ENCODE measurements at places on chromosomes 5 and 9.

GRCh38 chr5:10699281-10699874, 61.7 kb downstream of the DAP start:
- peak; percentile 33 for DNase-seq

- DNase-seq = no peak
Observed at GRCh38 chr5:115354246-115354645, 57.8 kb upstream of the CCDC112 start.

DNA sequence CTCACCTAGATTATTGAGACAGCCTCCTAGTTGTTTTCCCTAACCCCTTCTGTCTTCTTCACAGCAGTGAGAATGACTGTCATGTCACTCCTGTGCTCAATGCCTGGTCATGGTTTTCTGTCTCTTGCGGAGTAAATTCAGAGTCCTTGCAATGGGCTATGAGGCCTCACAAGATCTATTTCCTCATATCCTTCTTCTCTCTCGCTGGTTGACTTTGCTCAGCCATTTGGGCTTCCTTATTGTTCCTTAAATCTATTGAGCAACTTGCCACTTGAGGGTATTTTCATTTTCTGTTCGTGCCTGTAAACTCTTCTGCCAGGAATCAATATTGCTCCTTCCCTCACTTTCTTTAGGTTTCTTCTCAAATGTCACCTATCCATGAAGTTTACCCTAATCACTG, 9.0 kb downstream of the PPP3R2 start:
- no peak for DNase-seq

GRCh38 chr9:2742214-2742613, 24.9 kb downstream of the KCNV2 start:
- DNase-seq = no peak

GRCh38 chr9:26296910-26297572, 595.6 kb downstream of the CAAP1 start:
- no peak for DNase-seq

DNA sequence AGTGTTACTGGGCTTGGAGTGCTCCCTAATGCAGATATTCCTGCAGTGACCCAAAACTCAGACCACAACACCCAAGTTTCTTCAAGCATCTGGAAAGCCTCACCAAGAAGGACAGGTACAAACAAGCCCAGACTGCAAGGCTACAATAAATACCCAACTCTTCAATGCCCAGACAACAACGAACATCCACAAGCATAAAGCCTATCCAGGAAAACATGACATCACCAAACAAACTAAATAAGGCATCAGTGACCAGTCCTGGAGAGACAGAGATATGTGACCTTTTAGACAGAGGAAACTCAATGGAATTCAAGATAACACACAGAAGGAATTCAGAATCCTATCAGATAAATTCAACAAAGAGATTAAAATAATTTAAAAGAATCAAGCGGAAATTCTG, 605.6 kb downstream of the PDE4D start:
- DNase-seq = no peak

GRCh38 chr5:18992264-18992663, 995.7 kb downstream of the CDH18 start:
- no peak for DNase-seq

DNA sequence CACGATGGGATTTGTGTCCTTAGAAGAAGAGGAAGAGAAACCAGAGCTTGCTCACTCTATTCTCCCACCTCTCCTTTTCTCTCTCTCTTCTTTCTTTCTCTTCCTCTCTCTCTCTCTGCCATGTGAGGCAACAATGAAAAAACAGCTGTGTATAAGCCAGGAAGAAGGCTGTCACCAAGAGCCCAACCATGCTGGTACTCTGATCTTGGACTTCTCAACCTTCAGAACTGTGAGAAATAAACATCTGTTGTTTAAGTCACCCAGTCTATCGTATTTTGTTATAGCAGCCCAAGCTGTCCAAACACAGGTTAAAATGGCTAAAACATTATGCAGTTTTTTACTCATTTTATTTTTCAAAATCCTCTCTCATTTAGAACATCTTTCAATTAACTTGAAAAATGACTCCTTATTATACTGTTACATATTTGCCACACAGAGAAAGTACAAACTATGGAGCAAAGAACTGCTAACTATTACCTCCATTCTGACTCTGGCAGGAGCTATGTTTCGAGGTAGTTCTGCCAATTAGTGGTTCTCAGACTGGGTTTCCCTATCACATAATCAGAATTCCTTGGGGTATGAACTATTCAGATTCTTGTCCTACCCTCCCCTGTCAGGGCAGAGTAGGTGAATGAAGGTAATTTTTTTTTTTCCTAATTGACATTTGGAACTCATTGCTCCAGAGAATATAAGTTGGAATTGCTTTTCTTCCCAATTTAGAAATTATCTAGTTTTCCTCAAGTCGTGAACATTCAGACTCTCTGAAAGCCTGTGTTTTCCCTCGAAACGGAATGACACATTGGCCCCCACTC, 434.6 kb downstream of the ENC1 start:
- DNase-seq = no peak

- no peak for DNase-seq
Observed at GRCh38 chr5:180915924-180916323, 17.0 kb downstream of the BTNL8 start.

DNA sequence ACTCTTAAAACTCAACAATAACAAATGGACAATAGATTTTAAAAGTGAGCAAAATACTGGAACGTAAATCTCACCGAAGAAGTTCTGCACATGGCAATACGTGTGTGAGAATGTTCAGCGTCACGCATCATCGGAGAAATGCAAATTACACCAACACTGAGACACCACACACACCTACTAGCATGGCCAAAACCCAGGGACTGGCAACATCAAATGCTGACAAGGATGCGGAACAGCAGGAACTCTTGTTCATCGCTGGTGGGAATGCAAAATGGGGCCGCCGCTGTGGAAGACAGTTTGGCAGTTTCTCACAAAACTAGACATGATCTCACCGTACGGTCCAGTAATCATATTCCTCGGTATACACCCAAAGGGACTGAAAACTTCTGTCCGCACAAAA, 21.6 kb upstream of the CLPTM1L start:
- DNase-seq = no peak

DNA sequence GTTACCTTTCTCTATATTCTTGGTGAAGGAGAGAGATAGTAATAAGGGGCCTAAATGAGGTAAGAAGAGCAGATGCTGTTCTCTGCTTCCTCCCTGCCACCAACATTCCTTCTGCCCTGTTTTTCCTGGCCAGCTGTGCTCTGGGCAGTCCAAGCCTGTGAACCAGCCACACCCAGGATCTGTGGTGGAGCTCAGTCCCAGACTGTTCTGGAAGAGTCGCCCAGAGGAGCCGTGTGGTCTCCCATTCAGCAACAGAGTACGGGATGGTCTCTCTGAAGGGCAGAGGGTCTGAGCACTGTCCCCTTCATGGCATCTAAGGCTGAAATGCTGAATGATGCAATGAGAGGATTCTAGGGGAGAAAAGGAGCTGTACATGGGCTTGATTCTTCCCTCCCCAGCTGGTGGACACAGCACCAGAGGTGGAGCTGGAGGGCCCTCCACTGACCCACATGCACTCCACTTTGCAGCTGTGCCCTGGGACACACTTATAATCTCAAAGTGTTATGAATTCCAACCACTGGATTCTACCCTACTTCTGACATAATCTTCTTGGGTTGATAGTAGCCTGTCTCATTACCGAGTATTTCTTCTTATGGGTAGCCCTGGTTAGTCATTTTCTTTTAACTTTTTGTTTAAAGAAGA, 70.8 kb upstream of the RPS23 start:
- no peak for DNase-seq

DNA sequence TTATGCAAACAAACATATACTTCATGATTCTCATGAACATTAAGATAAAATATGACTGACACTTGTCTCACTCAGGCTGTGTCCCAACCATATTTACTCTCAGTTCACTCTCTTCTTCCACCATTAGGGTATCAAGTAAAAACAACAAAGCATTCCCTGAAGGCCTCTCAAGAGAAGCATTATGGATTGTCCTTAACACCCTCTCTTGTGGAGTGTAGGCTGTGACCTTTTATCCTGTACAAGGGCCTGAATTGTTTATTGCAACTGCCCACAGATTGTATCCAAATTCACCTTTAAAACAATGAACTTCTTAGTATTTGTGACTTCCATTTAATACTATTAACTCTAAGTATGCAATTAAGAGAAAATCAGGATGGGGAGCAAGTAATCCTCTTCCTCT, 78.1 kb downstream of the RICTOR start:
- no peak for DNase-seq

DNA sequence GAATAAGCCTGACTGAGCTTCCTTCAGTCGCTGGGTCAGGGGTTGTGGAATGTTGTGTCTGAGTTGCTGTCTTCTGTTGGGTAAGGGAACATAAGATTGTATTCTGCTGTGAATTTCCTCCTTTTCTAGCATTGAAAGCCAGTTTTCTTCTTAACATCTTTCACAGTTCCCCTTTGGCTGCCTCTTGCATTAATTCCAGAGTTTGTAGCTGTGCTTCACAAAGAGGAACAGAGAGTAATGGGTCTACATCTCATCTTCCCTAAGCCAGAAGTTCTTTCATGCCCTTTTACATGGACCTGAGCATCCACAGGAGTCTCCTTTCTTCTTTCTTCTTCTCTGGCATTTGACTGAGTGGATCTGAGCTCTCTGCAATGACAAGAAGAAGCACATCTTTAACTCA, 686.8 kb downstream of the KCTD16 start:
- DNase-seq = no peak

DNA sequence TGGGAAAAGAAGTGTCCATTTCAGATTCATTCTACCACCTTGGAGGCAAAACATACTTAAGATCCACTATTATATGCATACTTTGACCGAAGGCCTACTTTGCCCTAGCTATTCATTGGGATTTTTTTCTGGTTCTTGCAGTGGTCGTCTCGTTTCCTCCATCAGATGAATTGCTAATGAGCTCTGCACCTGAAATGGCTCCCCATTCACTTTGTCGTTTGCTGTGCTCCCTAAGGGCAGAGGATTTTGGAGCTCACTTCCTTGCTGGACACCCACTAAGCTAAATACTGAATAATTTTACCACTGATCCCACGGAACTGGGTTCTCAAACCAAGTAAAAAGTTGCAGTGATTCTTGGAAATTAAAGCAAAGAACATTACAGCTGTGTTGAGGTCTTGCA, 1.9 kb downstream of the KDM3B start:
- no peak for DNase-seq

DNA sequence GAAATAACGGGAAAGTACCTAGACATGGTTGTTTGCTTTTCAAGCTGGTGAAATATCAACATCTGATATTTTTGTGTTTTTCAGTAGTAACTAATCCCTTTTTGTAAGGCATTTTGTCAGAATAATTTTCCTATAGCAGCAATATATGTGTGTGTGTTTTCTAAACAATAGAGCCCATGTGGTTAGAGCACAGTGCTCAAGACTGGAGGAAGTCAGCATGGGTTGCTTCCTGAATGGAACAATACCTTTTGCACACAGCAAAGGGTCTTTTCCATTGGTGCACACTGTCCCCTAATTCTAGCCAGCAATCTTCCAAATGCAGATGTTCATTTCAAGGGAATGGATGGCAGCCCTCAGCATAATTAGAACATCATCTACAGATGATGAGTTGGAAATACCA, 270.1 kb downstream of the AOPEP start:
- no peak for DNase-seq

- DNase-seq = no peak
Observed at GRCh38 chr9:136599811-136600660, 54.2 kb upstream of the NOTCH1 start.

- no peak for DNase-seq
Observed at GRCh38 chr9:109912726-109913460, 132.9 kb downstream of the PALM2AKAP2 start.

GRCh38 chr5:54693936-54694657, 176.5 kb downstream of the SNX18 start:
- DNase-seq = no peak

GRCh38 chr9:105144076-105144475, 100.4 kb upstream of the SLC44A1 start:
- DNase-seq = no peak

- DNase-seq = no peak
Observed at GRCh38 chr9:76292246-76292645, 102.0 kb downstream of the RFK start.

DNA sequence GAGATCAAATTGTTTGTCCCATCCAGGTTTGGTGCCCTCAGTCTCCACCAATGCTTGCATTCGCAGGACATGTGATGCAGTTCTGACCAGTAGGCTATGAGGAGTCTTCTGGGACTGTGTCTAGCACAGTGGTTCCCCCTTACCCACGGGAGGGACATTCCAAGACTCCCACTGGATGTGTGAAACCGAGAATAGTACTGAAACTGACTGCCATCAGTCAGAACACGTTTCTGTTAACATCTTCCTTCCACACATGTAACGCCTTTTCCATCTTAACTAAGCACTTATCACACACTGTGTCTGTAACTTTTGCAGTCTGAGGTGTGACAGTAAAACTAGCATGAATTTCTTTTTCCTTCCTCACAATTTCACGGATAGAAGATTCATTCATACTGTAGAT, 74.7 kb downstream of the PTTG1 start:
- no peak for DNase-seq

DNA sequence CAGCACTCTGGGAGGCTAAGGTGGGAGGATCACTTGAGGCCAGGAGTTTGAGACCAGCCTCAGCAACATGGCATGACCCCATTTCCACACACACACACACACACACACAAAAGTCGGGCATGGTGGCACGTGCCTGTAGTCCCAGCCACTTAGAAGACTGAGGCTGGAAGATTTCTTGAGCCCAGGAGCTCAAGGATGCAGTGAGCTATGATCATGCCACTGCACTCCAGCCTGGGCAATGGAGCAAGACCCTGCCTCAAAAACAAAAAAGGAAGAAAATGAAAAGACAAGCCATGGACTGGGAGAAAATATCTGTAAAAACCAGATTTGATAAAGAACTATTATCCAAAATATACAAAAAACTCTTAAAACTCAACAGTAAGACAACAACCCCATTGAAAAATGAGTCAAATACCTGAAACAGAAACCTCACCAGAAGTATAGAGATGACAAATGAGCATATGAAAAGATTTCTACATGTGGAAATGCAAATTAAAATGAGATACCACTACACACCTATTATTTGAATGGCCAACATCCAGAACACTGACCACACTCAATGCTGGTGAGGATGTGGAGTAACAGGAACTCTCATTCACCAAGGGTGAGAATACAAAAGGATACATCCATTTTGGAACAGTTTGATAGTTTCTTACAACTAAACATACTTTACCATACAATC, 24.7 kb downstream of the DNAJA1 start:
- no peak for DNase-seq

- DNase-seq = no peak
Observed at GRCh38 chr5:91098541-91098940, 284.6 kb downstream of the ARRDC3 start.

DNA sequence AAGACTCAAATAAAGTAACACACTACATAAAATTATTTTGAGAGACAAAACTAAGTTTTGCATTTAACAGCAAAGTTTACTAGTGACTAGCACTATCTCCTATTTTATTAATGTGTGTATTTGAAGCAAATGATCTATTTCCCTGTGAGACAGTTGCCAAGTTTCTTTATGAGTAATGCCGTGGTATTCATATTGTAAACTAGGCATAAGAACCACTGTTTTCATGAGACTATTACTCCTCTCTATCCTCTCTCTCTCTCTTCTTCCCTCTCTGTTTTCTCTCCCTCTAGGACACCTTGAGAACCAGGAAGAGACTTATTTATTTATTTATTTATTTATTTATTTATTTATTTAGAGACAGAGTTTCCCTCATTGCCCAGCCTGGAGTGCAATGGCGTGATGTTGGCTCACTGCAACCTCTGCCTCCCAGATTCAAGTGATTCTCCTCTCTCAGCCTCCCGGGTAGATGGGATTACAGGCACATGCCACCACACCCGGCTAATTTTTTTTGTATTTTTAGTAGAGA, 61.1 kb downstream of the MLANA start:
- DNase-seq = no peak

- no peak for DNase-seq
Observed at GRCh38 chr5:67047160-67047559, 149.4 kb downstream of the CD180 start.

Measured in RWPE2 (cell line).